Amniotic epithelial cell (primary cell): ENCODE measurements at places on chromosomes 12 and 14.
A peak's percentile ranks its signal among the peaks of the same experiment; 100 is the strongest.

DNA sequence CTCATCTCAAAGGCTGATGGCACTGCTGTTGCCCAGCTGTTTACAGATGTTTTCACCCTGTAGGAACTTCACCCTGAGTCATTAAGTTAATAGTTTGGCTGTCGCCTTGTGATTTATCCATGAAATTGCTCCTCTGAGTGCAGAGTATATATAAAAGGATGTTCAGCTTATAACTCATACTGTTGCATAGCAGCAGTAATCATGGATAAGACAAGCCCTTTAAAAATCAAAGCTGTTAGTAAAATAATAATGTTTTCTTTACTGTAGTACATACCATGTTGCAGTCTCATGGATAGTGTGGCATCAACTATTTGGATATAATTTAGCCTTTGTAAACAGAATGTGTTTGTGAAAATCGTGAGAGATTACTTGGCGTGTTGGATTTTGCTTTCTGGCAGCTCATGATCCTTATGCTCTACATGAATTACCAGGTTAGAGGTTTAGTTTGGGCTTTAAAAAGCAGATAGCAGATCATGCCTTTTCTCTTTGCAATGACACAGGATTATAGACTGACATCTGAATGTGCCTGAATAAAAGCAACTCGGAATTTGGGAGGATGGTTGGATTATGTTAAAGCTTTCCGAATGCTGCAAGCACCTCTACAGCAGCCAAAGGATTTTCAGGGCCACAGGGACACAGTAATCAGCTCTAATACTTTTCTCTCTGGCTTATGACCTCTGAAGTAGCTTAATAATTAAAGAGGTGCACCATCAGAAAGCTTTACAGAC lies 279.7 kb upstream of the ATP2B1 start:
- DNase-seq = no peak

DNA sequence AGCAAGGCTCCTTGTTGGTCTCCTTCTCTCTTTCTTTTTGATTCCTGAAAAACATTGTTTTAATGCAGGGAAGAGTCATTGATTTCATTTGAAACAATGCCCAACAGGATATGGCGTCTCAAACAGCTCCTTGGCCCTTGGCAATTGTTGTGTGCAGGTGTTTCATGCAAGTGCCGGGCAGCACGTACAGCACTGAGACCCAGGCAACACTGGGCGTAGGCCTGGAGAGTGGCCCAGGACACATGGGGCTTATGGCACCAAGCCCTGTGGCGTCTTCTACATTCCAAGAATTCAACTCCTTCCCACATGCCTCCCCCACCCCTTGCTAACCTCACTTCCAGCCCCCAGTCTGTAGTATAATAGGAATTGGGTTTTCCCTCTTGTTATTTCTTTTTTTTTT lies 230.4 kb downstream of the SPTSSA start:
- no peak for DNase-seq

DNA sequence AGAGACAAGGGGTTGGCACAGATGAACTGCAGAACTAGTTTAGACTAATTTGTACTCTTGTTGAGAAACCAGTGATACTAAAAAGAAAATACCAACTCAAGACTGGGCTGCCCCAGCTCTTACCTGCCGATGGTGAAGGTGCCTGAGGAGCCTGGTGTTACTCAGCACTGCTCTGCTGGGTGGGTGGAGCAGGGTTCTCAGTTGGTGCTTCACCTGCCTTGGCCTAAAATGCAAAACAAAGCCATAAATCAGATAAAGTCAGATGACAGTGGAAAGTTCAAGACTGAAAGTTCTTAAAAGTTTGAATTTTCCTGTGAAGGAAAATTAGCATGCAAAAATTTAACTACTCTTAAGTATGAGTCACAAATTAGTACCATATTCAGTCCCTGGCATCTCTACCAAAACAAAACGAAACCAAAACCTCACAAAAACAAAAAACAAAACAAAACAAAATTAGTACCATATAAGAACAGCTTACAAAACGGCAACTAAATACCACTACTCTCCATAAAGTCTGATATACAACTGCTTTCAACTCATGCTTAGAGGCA lies 21.9 kb downstream of the YBX3 start:
- DNase-seq = no peak

- DNase-seq = peak; percentile 46
Observed at GRCh38 chr12:106301611-106302321, 767 bp upstream of the TCP11L2 start.

DNA sequence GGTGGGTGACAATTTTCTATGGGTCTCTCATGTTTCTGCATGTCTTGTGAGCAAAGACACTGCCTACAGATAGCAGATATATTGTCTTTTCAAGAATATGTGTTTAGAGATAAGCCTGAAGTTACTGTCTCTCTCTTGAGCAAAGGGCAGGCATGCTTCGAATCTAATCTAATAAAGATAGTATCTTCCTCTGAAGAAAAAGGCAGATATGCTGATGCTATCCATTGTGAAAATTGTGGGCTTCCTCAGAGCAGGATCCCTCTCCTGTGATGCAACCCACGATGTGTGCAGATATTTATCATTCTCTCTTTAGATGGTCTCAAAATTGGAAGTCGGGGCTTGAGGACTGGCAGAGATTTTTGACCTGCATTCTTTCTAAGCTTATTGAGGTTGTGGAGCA lies 187.0 kb downstream of the DACT1 start:
- no peak for DNase-seq

GRCh38 chr12:3540387-3540990 lies 49.5 kb downstream of the PRMT8 start:
- DNase-seq = no peak

DNA sequence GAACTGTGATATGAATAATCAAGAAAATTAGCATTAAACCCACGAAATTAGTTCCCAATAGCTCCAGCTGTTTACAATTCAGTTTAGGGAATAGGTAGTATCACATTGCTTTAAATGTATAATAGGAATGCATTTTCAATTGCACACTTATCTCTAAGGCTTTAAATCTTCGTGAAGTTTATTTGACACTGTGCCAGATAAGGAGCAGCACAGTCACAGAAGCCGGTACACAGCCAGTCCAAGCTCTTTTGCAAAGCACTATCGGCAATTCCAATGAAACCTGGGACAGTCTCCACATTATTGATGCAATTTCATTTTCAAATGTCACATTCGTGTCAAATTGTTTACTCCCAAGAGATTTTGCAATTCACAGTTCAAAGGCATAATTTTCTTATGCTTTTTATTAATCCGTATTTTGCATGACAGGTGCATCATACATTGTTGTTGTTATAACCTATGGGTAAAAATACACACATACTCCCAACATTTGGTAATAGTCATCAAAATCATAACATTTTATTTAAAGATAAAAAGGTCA lies 602.8 kb downstream of the RPS29 start:
- peak; percentile 5 for DNase-seq

DNA sequence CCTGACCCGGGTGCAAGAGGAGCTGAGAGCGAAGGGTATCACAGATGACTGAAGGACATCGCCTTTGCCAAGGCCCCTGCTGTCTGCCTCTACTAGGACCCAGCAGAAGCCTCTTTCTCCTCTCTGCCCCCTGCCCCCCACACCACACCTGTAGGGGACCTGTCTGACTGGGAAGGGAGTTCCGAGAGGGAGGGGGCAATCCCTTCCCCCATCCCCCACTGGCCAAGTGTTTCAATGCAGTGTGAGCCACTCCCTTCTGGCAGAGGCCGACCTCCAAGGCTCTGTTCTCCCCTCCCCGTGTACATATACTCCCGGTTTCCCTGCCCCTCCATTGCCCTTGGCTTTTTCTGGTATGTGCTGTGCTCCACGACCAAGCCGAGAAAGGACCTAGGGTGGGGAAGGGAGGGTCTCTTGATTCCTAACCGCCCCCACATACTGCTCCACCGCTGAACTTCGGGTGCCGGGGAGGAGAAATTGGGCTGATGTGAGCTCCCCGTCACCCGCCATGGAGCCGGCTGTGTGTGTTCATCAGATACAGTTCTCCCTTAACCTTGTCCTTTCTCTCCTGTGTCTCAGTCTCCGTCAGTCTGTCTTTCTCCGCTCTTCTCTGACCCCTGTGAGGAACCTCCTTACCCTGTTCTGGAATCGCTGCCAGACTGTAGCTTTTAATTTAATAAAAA lies 2.0 kb upstream of the ARHGEF25 start:
- no peak for DNase-seq

DNA sequence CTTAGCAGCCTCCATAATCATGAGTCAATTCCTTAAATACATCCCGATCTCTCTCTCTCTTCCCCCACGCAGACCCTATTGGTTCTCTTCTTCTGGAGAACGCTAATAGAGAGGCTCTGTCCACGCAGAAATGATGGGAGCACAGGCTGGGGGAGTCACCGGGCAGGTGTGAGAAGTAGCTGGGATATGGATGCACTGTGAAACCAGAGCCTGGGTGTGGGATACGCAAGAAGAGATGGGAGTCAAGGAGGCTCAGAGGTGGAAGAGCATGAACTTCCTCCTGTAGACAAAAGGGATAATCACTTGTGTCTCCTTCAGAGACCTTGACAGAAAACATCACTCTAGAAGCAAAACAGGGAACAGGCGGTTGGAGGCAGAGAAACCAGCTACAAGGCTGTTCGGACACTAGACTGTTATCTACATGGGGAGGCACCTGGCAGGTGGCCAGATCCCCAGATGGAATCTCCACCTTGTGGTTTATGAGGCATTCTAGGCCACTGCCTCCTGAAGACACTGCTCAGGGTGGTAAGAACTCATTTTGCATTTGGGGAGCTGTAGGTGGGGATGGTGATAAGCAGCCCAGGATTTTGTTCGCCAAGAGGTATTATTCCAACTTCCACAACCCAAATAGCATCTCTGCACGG lies 7.2 kb upstream of the SELPLG start:
- peak; percentile 82 for DNase-seq

DNA sequence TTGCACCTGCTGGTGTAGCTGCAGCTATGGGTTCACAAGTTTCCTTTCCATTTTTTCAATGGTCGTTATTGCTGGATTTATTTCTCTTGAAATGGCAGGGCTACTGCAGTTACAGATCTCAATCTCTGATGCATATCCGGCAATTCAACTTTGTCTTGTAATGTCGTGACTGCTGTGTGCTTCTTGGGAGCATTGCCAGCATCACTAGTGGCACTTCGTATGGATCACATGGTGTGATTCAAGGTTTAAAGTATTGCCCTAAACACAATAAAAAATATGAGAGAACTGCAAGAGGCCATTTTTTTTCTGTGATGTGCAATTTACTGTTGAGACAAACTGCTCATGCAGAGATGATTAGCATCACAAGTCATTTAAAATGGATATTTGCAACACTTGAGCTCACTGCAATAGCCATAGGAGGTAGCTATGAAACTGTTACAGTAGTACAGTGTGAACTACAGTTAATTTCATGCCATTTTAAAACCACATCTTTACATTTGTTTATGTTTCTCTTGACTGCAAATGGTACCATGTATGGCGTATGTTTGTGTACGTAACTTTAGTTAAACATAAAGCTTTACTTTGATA lies 217.4 kb upstream of the PDE3A start:
- no peak for DNase-seq
